ENCODE measurements at places on chromosomes 3 and 15.
A peak's percentile ranks its signal among the peaks of the same experiment; 100 is the strongest.

- DNase-seq = no peak
Observed at GRCh38 chr3:171380711-171381425, 79.3 kb downstream of the TNIK start.

GRCh38 chr3:133468251-133468721 lies 68.4 kb downstream of the BFSP2 start:
- no peak for DNase-seq

DNA sequence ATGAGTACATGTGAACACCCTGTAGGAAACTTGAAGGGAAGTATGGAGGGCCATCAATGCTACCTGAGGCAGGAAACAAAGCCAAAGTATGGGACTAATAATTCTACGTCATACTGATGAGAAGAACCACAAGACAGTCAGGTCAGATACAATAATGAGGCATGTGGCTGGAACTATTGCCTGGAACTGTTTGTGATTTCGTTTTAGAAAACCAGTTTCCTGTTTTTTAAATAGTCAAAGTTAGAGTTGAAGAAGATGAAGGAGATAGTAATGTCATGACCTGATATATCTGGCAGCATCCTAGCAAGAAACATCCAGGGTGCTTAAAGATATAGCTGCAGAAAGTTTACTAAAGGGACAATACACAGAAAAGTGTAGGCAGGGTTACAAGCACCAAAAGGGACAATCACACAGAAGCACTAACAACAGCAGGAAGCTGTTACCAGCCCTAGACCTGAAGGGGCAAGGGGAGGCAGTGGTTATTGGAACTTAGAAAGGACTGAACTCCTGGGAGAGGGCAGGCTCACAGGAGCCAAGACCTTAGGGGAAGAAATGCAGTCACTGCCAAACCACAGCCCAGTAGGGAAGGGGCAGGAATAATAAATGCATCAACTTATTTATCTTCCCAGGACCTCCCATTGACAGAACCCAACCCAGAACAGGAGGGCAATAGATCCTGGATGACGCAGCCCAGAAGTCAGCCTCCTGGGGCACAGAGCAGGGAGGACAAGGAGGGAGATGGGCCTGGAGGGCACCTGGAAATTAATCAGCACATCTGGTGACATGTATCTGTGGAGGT lies 302.1 kb upstream of the STT3B start:
- DNase-seq = no peak

DNA sequence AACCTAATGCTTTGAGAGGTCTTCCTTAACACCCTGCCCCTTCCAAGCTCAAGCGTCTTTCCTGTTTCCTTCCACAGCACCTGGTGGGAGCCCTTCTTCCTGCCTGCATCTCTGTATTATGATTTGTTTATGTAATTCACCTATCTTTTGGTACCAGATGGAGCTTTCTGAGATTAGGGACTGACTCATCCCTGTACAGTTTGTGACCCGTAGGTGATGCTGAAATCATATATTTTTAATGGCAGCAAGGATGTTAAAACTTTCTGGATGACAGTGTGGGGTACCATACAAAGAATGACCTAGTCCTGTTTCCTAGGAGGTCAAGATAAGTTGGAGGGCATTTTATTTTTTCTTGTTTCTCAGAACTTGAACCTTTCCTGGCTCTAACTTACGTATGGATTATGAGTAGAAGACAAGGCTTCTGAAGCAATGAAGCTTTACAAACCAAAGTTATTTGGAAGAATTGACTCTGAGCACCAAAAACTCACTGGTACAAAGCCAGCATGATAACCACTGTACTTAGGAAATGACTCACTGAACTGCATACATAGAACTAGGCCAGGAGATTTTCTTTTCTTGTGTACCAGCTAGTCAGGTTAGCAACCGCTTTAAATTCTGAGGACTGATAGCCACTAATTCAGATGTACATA lies 46.6 kb downstream of the HHLA2 start:
- DNase-seq = no peak

- peak; percentile 25 for DNase-seq
Observed at GRCh38 chr3:197256836-197257444, 41.5 kb downstream of the DLG1 start.

DNA sequence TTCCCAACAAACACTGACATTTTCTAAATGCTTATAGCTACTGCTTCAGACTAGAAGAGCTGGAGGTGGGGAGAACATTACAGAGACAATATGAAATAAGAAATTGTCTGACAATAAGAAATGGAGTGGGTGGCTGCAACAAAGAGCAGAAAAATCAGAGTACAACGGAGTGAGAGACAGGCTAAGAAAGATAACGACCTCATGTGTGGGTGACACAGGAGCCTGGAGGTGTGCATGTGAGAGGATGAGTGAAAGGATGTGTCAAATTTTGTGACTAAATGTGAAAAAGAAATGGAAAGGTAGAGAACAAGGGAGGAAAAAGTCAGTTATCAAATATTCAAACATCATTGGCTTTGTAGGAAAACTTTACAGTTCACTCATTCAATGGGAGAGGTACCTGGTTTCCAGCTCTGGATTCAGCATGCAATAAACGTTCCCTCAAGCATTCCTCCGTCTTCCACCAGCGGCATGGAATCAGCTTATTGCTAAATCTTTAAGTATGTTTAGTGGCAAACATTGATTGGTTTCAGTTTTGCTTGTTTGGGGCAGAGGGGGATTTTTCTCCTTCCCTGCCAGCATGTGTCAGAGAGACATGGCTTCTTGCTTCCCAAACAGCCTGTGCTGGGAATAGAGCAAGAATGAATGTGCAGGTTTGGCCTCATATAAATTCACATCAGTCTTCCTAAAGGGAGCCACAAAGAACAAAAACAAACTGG lies 103.8 kb upstream of the CHRM5 start:
- no peak for DNase-seq

GRCh38 chr3:55893045-55893664 lies 406.0 kb upstream of the WNT5A start:
- DNase-seq = no peak

DNA sequence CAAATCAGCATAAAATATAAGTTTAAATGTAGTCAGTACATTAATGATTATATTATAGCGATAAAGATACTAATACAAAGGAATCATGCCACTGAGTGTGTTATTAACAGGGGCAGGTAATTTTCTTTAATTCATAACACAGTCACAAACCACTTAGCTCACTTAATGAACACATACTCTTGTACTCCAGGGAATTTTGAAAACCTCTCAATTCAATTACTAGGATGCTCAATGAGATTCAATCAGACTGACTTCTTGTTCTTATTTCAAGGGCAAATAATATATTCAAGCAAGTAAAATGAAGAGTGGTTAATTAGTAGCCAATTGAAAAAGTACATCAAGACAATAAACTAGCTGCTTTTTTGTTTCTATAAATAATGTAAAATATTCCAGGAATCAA lies 5.8 kb upstream of the SUCNR1 start:
- no peak for DNase-seq

GRCh38 chr3:102415553-102415952 lies 19.3 kb upstream of the ZPLD1 start:
- DNase-seq = no peak

DNA sequence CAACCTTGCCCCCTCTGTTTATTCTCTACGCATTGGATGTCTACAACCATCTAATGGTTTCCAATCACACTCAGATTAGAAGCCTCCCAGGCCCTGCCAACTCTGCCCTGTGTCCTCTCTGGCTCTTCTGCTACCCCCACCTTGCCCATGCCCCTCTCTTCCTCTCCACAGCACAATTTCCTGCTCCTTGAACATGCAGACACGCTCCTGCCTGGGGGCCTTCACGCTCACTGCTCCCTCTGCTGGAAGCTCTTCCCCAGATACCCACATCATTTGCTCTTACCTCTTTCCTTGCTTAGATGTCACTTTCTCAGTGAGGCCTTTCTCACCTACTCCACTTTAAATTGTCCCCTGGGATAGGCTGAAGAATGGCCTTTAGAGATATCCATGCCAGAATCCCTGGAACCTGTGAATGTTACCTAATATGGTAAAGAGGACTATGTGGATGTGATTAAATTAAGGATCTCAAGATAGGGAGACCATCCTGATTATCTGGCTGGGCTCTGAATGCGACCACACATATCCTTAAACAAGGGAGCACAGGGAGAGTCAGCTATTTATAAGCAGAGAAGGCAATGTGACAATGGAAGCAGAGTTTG lies 9.9 kb downstream of the KY start:
- no peak for DNase-seq

DNA sequence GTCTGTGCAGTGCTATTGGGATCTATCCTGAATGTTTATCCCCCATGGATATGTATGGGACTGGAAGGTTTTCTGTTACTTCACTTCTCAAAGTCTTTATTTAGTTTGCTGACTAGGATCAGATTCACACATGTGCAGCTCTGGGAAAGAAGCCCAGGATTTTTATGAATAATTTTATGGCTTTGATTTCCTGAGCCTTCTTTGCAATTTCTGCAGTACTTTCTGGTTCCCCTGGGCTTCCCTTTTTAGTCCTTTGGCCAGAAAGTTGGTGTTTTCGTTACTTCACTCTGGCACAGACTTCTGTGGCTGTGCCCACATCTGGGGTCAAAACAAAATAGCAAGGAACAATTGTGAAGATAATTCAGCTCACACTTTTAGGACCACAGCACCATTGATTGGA lies 721.0 kb downstream of the OTOL1 start:
- DNase-seq = peak; percentile 4
